ENCODE measurements at places on chromosomes 4 and X. TPM values are rescaled to one million over a fixed set of nuclear protein-coding genes. Genes with fewer than 3 reads are reported as not detected.

The FHDC1 gene
- 0.62 TPM for total RNA-seq

DNA sequence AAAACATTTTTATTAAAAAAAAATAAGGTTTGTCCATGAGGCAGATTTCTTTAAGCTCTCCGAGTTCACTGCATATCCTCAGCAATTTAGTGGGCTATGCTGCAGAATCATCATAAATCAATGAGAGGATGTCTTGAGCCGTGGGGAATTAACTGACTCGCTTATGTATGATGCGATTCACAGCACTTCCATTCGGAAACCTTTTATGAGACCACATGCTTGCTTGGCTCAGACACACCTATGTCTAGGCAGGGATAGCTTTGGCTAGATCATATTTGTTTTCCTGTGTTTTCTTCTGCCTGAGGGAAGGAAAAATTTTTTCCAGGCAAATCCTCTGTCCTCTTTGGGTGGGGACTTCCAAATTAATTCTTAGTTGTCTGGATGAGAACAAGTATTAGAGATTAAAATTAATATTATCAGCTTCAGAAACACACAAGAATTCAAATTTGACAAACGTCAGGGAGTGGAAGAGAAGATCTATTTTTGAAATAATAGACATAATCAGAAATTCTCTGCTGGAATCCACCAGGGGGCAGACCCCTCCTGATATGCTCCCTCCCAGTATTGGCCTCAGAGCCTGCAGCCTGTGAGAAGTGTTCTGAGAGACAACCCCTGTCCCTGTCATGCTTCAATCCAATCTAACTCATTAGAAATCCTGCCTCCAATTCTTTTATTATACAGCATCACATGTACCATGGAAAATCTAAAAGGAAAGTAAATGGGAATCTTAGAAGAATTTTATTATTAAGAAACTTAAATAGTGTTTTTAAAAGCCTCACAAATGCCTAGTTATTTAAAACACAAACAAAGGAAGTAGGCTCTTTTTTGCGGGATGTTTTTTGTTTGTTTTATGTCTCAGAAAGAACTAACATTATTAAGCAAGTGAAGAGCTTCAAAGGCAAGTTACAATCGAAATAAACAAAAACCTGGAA lies 345.1 kb upstream of the TACR3 start:
- peak; percentile 29 for DNase-seq

GRCh38 chr4:54230484-54231418 lies 1.7 kb downstream of the PDGFRA start:
- DNase-seq, result no peak

DNA sequence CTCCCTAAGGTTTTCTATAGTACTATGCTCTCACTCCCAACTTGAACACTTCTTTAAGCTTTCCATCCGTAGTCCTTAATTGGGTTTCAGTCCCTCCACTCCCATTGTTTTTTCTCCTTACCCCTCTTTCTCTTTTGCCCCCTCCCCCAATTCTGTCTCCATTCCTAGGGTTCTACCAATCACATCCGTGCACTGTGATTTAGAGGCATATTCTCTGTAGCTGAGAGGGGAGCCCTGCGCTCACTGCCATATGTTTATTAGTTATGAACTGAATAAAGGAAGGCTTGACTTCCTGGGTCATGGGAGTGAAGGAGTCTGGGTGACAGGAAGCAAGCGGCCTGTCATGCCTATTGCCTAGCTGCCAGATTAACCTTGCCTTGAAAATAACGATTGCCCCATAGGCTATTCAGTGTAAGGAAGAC lies 471 bp downstream of the MCTS1 start:
- no peak for DNase-seq

DNA sequence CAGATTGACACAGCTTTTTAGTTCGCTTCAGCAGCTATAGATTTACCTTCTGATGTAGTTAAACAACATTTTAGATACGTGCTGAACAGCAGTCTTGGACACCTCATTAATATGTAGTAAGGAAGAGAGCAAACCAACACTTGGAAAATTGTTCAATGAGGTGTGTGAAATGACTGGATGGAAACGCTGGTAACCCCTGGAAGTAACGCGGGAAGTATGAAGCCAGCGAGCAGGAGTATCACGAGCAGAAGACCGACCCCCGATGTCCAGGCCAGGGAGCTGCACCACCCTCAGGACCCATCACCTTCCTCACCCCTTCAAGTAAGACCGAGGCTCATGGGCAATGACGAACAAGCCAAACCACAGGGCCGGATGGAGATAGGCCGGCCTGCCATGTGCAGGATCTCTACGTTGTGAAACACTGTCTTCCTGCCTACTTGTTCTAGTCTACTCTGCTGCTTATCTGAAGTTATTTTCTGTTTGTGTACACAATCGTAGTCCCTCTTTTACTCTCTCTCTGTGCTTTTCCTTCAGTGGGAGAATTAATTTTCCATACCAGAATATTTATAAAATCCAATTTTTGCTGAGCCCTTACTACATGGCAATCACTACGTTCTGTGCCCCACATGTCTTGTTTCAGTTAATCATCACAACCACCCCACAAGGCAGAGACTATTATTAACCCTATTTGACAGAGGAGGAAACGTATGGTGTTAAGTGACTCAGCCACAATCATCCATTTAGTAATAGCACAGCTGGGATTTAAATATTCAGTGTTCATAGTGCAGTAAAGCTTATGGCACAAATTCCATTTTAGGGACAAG lies 221.7 kb downstream of the APBB2 start:
- peak; percentile 79 for DNase-seq

- DNase-seq, result no peak
Observed at GRCh38 chrX:39019056-39019455, 217.8 kb downstream of the MID1IP1 start.

The AFP gene
- total RNA-seq, result not detected

DNA sequence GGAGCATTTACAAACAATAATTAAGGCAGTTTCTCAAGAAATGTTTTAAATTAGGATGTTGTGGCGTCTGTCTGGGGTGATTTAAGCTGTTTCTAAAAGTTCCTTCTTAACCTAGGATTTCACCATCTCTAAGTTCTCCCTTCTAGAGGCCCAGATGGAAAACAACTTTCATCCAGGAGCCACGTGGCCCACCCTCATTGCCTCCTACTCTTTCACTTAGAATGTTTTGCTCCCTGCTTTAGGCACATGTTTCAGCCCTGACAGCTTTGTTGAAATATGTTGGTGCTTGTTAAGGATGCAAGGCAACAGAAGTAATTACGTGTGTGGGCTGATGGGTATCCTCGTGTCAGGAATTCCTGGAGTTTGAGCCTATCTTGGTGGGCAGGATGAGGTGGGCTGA lies 131.3 kb downstream of the GUCY2F start:
- no peak for DNase-seq

GRCh38 chr4:13907255-13907751 lies 279.8 kb upstream of the BOD1L1 start:
- peak; percentile 94 for DNase-seq

DNA sequence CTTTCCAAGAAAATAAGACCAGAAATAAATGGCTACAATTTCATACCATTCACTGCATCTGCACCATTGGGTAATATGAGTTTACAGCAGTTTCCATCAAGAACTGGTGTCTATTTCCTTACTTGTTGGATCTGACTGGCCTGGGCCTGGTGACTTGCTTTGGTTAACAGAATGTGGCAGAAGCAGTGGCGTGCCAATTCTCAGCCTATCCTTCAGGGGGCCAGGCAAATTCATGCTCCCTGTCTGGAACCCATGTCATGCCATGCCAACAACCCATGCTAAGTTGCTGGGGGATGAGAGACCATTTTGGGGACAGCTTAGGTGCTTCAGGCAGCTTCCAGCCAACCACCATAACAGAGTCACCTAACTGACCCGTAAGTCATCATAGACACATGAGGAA lies 656.7 kb downstream of the SPOCK3 start:
- DNase-seq, result no peak

- DNase-seq, result no peak
Observed at GRCh38 chr4:8545439-8545765, 34.8 kb upstream of the GPR78 start.

GRCh38 chrX:11579636-11580600 lies 85.8 kb downstream of the ARHGAP6 start:
- DNase-seq, result peak; percentile 55

The YY2 gene
- 4.3 TPM for total RNA-seq

DNA sequence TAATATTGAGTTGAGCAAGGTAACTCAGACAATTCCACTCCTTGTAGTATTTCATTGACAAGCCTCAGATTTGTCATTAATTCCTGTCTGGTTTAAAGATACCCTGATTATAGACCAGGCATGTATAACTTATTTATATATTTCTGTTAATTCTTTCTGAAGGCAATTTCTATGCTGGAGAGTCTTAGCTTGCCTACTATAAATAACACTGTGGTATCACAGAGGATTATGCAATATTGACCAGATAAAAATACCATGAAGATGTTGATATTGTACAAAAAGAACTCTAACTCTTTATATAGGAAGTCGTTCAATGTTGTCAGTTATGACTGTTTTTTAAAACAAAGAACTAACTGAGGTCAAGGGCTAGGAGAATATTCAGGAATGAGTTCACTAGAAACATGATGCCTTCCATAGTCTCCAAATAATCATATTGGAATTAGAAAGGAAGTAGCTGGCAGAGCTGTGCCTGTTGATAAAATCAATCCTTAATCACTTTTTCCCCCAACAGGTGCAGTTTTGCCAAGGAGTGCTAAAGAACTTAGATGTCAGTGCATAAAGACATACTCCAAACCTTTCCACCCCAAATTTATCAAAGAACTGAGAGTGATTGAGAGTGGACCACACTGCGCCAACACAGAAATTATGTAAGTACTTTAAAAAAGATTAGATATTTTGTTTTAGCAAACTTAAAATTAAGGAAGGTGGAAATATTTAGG lies 821 bp downstream of the CXCL8 start:
- DNase-seq, result no peak

DNA sequence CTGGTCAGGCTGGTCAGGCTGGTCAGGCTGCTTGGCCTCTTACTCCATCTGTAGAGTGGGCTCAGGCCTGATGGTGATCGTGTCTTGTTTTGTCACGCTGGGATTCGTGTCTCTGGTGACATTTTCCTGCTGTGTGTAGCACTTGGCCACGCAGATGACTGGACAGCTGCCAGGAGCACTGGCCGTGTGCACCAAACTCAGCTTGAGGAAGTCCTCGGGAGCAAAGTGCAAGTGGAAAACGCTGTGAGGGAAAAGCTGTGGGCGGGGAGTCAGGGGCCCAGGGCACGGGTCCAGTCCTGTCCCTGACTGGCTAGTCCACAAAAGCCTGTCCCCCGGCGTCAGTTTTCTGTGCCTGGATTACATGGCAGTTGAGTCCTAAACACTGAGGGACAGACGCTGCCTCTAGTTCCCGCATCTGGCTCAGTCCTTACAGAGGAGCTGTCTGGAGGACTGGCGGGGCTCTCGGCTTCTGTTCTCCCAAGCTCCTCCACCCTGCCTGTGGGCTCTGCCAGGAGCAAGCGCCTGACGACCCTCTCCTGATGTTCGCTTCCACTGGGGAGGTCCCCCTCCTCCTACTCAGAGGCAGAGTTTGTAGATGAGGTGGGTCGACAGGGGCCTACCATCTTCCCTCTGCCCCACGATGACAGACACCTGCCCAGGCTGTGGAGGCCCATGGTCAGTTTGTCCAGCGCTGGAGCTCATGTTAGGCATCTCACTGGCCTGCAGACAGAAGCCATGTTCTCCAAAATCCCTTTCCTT lies 35.9 kb upstream of the GRPEL1 start:
- no peak for DNase-seq

- no peak for DNase-seq
Observed at GRCh38 chr4:38717604-38718003, 53.6 kb downstream of the KLF3 start.

The ASB11 gene
- total RNA-seq, result not detected

The DHX15 gene
- total RNA-seq, result 153 TPM

- DNase-seq, result no peak
Observed at GRCh38 chr4:189087971-189088370, 852.7 kb upstream of the FRG1 start.

DNA sequence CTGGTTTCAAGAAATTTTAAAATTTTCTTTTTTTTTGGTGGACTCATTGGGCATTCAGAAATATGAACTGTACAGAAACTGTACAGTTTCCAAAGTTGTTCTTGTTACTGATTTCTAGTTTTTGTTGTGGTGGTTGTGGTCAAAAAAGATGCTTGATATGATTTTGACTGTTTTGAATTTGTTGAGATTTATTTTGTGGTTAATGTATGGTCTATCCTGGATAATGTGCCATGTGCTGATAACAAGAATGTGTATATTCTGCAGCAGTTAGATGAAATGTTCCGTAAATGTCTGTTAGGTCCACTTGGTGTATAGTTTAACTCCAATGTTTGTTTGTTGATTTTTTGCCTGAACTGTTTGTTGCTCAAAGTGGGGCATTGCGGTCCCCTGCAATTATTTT lies 127.6 kb upstream of the NUDT6 start:
- no peak for DNase-seq

GRCh38 chrX:781224-782204 lies 150.9 kb downstream of the SHOX start:
- DNase-seq, result peak; percentile 49

- DNase-seq, result no peak
Observed at GRCh38 chr4:113733685-113734084, 27.9 kb downstream of the CAMK2D start.

The FAAH2 gene
- total RNA-seq, result not detected

DNA sequence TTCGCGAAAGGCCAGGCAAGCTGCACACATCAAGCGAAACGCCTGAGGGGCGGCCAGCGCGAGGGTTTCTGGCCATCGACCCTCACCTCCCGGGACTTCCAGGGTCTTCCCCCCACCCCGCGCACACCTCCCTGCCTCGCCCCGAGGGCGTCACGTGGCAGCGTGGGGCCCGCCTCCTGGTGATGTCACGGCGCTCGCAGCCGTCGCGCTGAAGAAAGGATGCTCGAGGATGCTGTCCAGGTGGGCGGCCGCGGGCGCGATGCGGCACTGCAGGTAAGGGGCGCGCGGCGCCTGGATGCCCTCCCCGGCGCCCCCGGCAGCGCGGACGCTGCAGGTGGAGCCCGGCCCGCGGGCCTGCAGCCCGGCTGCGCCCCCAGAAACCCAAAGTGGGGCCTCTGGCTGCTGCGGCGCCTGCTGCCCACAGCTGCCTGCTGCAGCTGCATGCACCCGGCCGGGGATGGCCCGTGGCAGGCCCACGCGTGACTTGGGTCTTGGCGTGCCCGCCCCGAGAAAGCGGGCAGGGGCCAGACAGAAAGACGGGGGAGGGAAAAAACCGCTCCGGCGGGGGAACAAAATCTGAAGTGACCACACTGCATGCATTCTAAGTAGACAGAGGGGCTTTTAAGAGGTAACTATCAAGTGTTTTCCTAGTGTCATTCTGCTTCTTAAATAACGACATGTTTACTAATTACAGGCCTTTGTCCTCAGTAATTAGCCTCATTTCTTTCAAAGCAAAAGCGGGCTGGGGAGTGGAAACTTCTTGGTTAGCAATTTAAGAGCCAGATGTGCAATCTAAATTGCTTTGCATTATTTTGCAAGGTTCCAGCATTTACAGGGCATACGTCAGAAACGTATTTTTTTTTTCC lies 1.7 kb downstream of the CLCN4 start:
- peak; percentile 27 for DNase-seq
